T47D (cell line): ENCODE measurements at places on chromosomes 6 and 20.
A peak's percentile ranks its signal among the peaks of the same experiment; 100 is the strongest.

- no peak for DNase-seq
Measured at GRCh38 chr6:119915971-119916370, 566.4 kb upstream of the MAN1A1 start.

DNA sequence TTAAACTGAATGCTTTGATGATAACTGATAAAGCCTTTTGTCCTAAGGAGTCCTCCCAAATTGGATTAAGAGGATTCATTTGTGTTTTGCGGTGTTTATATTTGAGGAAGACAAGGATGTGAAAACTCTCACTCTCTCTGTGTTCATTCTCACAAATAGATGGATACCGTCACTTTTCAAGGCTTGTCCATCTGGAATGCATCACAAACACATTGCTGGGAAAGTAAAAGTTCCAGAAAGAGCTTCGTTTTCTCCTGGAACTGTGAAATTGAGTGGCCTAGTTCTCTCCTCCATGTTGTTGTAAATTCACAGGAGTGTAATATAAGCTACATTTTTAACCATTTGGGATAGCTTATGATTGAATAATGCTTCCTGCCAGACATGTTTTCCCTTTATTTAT, 581.6 kb upstream of the FLRT3 start:
- DNase-seq: no peak

DNA sequence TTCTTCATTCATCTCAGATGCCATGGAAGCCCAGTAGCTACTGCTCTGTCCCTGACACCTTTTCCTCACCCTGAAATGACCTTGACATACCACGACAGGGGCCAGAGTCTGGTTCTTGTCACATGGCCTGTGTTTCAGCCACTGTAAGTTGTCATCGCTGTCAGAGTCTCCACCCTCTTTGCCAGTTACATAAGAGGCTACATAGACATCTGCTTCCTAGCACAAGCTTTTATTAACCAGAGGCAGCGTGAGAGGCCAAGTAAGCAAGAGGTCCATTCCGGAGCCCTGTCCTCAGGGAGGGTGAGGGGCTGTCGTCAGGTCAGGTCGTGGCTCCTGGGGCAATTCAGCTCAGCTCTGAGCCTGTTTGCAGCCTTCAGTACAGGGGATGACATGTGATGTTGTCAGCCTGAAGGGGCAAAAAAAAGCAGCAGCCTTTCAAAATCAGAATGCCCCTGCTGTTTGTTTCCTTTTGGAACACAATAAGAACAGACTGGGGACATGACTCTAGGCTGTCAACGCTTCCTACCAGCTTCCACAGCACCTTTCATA, 146.3 kb downstream of the MTFR2 start:
- no peak for DNase-seq

- DNase-seq: no peak
Measured at GRCh38 chr6:68978411-68978810, 343.3 kb downstream of the ADGRB3 start.

GRCh38 chr20:4297127-4297826, 281.9 kb upstream of the RNF24 start:
- DNase-seq: no peak

GRCh38 chr6:145025488-145025887, 709.8 kb downstream of the EPM2A start:
- peak; percentile 37 for DNase-seq

- DNase-seq: no peak
Measured at GRCh38 chr20:53579266-53579580, 14.4 kb downstream of the ZNF217 start.

DNA sequence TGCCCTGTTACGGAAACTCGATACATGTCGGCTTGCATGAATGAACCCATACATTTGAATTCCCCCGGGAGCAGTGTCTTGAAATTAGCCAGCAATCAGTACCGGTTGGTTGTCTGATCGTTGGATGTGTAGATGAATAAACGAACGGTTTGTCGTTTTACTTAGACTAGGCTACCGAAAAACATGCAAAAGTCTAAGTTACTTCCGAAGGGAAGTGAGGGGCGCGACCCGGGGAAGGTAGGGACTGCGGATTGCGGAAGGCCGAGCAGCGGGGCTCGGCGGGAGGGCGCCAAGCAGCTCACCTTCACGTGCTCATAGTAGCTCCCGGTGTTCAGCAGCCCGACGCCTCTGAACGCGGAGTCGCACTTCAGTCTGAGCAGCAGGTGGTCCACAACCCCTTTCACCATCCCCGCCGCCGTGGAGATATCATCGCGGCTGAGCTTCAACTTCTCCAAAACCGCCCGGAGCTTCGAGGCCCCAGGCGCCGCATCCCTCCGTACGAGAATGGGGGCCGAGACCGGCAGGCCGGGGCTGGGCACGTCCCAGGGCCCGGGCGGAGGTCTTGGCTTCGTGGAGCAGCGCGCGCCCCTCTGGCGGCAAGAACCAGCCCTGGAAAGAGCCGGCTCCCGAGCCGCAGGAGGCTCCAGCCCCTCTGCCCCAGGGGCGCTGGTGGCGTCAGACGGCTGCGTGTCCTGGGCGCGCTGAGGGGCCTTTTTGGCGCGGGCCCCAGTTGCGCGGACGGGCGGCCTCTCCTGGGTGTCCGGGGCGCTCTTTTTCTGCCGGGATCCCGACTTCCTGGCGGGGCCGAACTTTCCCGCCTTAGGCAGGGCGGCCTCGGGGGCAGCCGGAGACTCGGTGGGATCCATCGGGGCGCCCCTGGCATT, 632 bp downstream of the CGAS start:
- DNase-seq: no peak

- no peak for DNase-seq
Measured at GRCh38 chr6:111776236-111777221, 96.7 kb downstream of the FYN start.

DNA sequence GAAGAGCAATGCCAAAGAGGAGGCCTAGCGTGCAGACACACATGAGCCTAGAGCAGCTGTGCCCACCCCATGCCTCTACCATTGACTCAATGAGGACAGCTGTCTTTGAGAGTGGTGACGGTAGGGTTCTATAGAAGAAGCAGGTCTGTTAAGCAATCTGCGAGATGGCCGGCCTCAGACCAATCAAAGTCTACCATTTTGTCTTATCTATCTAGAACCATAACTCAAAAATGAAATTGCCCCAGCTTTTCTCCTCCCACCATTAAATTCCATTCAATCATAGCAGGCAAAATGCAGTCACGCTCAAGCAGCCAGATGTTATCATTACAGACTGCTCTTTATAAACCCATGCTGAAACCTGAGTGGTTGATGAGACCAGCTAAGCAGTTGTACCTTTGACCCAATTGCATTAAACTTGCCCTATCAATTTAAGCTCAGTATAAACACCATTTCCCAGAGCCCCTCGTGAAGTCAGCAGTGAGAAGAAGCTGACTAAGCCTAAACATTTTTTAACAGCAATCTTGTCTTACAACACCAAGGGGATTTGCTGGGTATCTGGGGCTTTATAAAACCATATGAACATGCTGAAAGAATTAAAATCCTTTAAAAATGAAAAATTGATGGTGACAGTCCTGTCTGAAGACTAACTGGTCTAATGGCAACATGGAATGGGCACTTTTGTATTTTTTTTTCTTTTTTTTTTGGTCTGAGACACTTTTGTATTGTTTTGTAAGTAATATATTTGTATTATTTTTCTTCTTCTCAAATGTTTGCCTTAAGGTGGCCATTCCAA, 57.5 kb downstream of the FOXC1 start:
- no peak for DNase-seq

DNA sequence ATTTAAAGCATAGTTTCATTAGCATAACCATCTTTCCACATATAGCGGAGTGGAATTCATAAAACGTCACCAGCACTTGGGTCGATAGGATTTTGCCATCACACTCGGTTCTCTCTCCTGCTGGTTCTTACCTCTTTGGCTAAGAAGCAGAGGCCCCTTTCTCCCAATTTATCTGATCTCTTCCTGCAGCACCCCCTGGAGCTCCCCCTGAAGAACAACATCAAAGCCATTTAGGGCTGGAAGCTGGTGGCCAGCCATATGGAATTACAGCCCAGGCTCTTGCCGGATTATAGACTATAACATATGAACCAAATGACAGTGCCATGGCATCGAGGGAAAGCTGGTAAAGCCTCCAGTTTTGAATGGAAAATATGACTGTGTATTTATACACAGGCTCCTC, 6.4 kb upstream of the KIF6 start:
- DNase-seq: no peak

- DNase-seq: no peak
Measured at GRCh38 chr6:116476002-116476678, 15.0 kb downstream of the CALHM6 start.

- DNase-seq: no peak
Measured at GRCh38 chr20:4041748-4042411, 26.5 kb upstream of the RNF24 start.

GRCh38 chr6:32436186-32436585, 3.5 kb upstream of the HLA-DRA start:
- DNase-seq: no peak

GRCh38 chr6:167279766-167280446, 11.2 kb upstream of the UNC93A start:
- no peak for DNase-seq

DNA sequence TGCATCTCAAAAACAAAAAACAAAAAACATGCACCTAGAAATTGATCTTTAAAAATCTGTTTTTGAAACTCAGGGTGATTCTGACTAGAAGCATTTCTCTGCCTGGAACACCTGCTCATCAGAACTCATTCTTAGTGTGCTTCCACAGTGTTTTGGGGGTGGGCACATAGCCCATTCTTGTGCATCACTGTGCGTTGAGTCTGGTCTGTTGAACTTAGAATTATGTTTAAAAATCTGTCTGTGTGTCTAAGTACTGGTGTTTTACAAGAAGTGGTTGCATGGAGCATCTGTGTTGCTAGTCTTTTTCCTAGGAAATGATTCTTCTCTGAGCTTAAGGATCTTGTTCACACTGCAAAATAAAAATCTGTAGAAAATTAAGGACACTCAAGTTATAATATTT, 264.5 kb downstream of the SOX4 start:
- DNase-seq: no peak

GRCh38 chr20:40282941-40283340, 406.1 kb downstream of the MAFB start:
- DNase-seq: no peak

DNA sequence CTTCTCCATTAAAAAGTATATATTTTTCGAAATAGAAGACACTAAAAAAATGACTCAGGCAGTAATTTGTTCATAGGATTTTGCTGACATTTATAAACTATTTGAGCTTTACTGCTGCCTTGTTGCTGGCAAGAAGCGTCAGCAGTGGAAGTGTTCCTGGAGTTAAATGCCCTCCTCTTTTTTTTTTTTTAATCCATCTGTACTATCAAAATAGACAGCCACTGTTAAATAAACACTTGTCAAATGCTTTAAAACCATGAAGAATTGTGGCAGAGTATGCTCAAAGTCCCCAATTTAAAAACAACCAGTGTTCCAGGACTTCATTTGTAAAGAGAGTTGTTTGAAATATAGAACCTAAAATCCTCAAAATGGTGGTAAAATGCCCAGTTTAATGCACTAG, 253.8 kb downstream of the NKAIN2 start:
- DNase-seq: no peak

- no peak for DNase-seq
Measured at GRCh38 chr6:6105472-6106036, 98.8 kb upstream of the NRN1 start.

GRCh38 chr20:24746351-24746685, 202.8 kb upstream of the CST7 start:
- DNase-seq: no peak

- no peak for DNase-seq
Measured at GRCh38 chr6:127301199-127301700, 34.6 kb downstream of the RNF146 start.

- peak; percentile 28 for DNase-seq
Measured at GRCh38 chr6:87914637-87915395, 132.8 kb upstream of the SPACA1 start.

DNA sequence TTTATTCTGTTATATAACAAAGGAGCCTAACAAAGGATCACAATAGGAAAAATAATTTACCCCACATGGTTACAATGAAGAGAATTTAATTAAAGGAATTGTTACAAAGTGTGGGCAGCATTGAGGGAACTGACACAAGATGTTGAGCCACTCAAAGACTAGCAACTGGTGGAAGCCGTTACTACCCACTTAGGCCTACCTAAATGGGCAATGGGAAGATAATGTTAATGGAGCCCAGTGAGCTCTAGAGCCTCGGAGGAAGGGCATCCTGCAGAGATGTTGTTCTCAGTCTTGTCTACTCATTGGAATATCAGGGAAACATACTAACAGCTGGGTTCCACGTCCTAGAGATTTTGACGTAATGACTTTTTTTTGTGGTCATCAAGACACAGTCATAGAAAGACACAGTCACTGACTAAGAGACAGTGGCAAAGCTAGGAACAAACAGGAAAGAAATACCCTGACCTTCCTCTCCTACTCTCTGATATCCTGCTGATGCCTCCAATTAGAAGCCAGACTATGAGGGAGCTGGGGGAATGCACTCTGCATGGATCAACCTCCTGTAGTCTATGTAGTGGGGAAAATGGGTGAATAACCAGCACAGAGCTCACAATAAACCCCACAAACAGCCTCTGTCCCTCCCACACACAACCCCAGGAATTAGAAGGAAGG, 523.8 kb upstream of the FLRT3 start:
- no peak for DNase-seq

GRCh38 chr6:113009682-113010081, 662.6 kb downstream of the RFPL4B start:
- DNase-seq: no peak

DNA sequence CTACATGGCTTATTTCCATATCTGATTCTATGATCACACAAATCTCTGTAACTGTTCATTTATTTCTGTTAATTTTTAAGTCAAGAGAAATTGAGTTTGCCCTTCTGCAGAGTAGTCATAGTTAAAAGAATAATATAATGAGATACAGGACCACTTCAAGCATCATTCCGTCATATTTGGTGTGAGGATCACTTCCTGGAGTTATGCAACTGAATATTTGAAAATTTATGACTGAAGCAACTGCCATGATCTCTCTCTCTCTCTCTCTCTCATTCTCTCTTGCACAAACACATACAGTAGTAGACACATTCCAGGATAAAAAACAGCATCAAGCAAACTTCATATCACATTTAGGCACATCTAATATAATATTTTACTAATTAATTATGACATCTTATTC, 116.4 kb downstream of the COL9A1 start:
- DNase-seq: no peak

DNA sequence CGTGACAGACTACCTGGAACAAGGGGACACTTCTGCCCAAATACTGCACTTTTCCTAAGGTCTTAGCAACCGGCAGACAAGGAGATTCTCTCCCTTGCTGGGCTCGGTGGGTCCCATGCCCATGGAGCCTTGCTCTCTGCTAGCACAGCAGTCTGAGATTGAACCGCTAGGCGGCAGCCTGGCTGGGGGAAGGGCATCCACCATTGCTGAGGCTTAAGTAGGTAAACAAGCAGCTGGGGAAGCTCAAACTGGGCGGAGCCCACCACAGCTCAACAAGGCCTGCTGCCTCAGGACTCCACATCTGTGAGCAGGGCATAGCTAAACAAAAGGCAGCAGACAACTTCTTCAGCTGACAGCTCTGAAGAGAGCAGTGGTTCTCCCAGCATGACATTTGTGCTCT, 87.8 kb upstream of the ASCC3 start:
- no peak for DNase-seq

GRCh38 chr6:157952861-157953351, 28.8 kb upstream of the SYNJ2 start:
- DNase-seq: peak; percentile 71
